Caudate nucleus (tissue), 63 donors: ENCODE measurements at places on chromosomes 13 and 19.

DNA sequence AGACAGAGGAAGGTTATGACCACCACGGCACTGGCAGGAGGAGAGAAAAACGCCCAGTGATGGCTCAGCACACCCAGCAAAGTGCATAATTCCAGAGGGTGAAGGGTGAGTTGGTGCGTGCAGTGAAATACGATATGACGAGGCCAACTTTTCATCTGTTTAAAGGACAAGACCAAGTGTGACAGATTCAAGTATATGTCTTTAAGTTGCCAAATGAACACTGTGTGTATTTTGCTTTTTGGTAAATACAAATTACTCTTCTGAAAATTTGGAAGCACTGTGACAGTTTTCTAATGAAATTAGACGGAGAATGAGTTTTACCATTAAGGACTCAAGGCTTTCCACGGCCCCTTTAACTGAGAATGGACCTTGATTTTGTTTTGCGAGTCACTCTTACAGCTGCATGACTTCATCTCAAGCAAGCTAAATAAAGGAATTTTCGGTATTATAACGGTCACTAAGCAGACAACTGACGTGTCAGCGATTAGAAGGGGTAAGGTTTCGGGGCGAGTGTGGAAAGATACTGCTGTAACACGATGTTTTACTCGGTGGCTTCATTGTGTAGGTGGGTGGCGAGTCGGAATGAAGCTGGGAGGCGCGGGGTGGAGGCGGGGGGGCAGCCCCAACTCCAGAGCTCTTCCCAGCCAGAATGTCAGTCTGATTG, 22.8 kb downstream of the COL4A2 start:
- DNase-seq, result no peak

DNA sequence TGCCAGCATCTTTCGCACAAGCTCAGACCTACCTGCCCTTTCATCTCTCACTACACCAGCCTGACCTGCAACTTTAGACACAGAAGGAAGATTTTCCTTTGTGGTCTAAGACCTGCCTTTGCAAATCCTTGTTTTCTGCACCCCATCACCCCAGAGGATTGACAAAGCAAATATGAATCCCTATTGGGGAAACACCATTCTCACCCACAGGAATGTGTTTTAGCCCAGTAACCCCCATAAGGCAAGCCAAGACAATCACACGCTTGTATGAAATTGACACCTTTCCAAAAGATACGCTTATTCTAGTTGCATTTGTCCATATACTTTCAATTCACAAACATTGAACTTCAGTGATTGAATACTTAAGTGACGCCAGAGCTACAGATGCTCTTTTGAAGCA, 55.7 kb downstream of the SPATA13 start:
- no peak for DNase-seq

- DNase-seq, result no peak
Observed at GRCh38 chr19:2236064-2236313, 140 bp downstream of the PLEKHJ1 start.

GRCh38 chr19:2957160-2957559, 12.4 kb upstream of the ZNF77 start:
- DNase-seq, result no peak

DNA sequence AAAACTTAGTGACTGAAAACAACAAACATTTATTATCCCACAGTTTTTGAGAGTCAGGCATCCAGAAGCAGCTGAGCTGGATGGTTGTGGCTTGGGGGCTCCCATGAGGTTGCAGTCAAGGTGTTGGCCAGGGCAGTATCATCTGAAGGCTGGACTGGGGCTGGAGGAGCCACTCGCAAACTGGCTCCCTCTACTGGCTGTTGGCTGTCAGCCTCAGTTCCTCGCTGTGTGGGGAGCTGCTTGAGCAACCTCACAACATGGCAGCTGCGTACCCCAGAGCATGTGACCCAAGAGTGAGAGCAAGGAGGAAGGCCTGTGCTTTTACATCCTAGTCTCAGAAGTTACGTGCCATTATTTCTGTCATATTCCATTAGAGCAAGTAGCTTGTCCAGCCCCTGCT, 9.7 kb downstream of the YJU2 start:
- no peak for DNase-seq

GRCh38 chr19:48490981-48491792, 20.4 kb downstream of the LMTK3 start:
- peak; percentile 37 for DNase-seq

- DNase-seq, result no peak
Observed at GRCh38 chr13:32001154-32001768, 30.3 kb upstream of the FRY start.

- no peak for DNase-seq
Observed at GRCh38 chr19:5025027-5025426, 56.1 kb downstream of the KDM4B start.

- no peak for DNase-seq
Observed at GRCh38 chr19:43126720-43127119, 44.2 kb upstream of the PSG2 start.

GRCh38 chr19:2661615-2662014, 40.9 kb downstream of the GNG7 start:
- DNase-seq, result no peak

DNA sequence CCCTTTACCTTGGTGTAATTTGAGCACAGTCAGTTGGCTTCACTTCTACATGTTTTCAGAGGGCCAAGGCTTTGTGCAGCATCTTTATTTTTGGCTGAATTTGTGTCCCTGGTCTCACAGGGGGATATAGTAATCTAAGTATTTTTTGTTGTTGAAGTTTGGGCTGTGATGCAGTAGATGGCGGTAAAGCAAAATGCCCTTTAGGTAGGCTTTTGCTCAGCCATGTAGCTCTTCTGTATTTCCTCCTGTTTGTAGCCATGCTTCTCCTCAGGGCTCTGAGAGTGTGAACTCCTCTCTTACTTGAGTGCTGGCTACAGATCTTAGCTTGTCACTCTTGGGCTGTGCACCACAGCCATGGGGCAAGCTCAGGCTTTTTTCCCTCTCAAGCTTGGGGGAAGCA, 328.6 kb downstream of the SLITRK5 start:
- DNase-seq, result no peak

- DNase-seq, result no peak
Observed at GRCh38 chr13:23609874-23610576, 39.8 kb downstream of the TNFRSF19 start.

- DNase-seq, result no peak
Observed at GRCh38 chr13:49629196-49629938, 1.1 kb downstream of the ARL11 start.

- no peak for DNase-seq
Observed at GRCh38 chr13:98875146-98875729, 102.6 kb downstream of the DOCK9 start.

- no peak for DNase-seq
Observed at GRCh38 chr19:49149652-49150105, 5.5 kb downstream of the HRC start.

DNA sequence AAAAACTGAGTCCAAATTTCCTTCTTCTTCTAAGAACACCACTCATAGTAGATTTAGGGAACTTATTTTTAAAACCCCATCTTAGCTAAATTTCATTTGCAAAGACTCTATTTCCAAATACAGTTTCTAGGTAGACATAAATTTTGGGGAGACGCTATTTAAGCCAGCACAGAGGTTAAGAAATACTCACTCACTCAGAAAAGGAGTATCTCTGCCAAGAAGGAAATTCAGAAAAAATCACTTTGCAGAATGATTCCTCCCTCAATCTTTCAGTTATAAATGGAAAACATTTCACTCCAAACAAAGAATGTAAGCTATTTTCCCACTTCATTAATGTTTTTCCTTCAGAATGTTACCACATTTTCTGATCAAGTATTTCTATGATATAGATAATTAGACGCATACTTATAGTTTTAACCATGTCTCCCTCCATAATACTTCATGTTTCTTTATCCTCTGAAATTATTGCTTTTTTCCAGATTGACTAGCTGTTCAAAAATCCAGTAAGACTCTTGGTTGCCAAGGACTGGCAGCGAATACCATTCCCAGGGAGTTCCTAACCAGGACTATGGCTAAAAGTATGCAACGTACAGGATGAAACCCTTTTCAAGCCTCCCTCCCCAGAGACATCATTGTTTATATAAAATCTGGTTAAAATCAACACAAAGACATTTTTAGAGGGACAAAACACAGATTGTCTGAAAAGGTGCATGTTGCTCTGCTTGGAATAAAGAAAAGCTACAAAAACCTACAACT, 52.5 kb upstream of the RXFP2 start:
- no peak for DNase-seq

GRCh38 chr19:15379999-15380647, 536 bp upstream of the AKAP8 start:
- DNase-seq, result no peak

- no peak for DNase-seq
Observed at GRCh38 chr13:44746690-44747089, 170.6 kb upstream of the TSC22D1 start.

DNA sequence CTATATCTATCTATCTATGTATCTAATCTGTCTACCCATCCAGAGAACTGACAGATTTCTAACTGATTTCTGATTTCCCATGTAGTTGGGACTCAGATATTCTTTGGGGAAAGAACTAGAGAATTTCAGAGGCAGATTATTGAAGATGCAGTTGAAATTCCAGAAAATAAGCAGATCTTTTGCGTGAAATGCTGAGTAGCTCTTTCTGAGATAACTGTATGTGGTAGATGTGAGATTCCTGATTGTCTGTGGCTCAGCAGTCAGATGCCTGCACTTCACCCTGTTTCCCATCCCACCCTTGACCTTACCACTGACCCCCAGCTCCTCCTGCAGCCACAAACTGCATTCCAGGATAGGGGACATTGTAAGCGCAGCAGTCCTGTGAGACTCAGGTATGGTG, 61.5 kb downstream of the DGKH start:
- DNase-seq, result no peak

- DNase-seq, result no peak
Observed at GRCh38 chr19:28485292-28485691, 727.7 kb downstream of the UQCRFS1 start.

DNA sequence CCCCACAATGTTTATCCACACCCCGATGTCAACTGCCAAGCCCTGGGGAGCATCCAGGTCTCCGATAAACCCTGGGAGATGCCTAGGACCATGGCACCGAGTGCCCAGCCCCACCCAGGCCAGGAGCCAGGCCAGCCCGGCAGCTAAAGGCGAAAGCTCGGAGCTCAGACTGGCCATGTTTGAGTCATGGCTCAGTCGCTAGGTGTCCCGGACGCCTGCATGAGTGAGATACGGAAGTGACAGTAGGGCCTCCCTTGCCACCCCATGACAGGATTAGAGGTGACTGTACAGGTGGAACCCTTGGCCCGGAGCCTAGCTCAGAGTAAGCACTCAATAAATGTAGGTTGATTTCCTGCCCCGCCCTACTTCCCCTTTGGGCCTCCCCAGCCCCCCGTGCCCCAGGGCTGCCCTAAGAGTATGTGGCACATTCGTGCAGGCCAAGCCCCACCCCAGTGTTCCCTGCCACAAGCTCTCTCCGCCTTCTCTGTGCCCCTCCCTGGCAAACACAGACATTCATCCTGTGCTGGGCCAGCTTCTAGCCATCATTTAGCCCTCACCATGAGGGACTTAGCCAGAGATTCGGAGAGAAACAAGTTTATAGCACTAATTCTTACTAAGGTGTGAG, 5.8 kb upstream of the TPM4 start:
- no peak for DNase-seq

DNA sequence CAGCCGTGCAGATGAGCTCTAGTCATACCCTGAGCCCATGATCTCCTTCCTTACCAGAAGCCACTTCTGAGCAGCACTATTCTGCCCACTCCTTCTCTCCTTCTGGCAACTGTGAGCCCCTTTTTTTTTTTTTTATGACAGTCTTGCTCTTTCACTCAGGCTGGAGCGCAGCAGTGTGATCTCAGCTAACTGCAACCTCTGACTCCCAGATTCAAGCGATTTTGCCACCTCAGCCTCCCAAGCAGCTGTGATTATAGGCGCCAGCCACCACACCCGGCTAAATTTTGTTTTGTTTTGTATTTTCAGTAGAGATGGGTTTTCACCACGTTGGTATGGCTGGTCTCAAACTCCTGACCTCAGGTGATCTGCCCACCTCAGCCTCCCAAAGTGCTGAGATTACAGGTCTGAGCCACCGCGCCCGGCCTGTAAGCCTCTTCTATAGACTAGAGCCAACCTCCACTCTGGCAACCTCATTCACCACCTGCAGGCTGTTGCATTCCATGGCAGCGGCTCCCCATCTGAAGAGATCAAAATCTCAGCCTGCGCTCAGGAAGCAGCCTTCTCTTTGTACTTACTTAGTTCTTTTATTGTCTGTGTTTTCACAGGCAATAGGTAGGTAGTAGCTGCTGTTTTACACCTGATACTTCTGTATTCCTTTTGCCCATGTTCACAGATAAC, 34.8 kb upstream of the NDFIP2 start:
- DNase-seq, result no peak

DNA sequence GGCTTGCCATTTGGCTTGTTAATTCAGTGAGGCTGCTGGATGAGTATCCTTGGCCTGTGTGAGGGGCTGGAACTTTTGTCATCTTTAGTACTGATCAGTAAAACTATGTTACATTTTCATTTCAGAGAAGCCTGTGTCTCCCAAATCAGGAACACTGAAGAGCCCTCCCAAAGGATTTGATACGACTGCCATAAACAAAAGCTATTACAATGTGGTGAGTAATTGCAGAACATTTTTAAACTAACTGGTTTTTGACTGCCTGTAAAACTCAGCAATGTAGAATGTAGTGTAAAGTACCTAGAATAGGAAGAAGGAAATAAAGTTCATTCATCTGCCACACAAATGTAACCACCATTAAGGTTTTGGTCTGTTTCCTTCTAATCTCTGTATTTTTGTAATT, 87.4 kb upstream of the TEX29 start:
- no peak for DNase-seq

DNA sequence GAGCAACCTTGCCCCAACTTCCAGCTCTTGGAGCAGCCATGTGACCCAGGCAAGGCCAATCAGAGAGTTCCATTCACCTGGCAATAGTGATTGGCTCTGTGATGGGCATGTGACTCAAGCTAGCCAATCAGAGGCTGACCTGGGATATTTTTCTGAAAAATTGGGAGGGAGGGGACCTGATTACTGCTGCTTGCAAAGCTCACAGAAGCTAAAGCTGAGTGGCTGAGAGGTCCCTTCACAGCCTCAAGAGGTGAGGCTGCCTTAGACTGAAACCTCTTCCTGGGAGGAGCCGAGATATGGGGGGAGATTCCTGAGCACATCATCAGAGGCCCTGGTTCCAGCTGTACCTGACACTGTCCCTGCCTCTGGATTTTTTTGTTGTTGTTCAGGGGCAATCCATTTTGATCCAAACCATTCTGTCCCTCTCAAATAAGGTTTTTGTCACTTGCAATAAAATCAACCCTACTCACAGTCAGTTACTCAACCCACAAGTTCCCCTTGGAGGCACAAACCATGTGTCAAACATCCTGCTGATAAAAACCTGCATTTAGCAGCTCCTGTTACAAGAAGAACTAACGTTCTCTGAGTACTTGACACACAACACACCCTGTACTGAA, 4.8 kb downstream of the CIB3 start:
- DNase-seq, result no peak

GRCh38 chr13:27921421-27921960, 1.7 kb downstream of the PDX1 start:
- DNase-seq, result no peak

GRCh38 chr13:75635101-75635827, 866 bp upstream of the LMO7 start:
- DNase-seq, result no peak

DNA sequence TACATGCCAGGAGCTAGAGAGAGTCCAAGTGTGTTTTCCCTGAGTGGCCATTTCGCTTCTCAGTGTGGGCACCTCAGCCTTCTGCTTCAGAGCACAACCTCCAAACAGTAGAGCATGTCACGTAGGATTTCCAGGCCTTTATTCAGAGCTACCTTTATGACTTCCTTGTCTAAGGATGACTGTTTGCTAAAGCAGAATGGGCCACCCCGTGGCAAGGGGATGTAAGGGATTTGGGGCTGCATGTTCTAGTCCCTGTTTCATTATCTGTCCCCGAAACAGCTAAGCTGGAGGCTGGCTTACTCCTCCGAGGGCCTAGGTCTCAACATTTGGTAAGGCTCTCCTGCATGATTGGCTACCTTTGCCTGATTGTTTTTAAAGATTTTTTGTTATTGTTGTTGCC, 6.0 kb downstream of the RNASEH2B start:
- DNase-seq, result no peak
